ENCODE measurements at places on chromosomes 7 and 10.

DNA sequence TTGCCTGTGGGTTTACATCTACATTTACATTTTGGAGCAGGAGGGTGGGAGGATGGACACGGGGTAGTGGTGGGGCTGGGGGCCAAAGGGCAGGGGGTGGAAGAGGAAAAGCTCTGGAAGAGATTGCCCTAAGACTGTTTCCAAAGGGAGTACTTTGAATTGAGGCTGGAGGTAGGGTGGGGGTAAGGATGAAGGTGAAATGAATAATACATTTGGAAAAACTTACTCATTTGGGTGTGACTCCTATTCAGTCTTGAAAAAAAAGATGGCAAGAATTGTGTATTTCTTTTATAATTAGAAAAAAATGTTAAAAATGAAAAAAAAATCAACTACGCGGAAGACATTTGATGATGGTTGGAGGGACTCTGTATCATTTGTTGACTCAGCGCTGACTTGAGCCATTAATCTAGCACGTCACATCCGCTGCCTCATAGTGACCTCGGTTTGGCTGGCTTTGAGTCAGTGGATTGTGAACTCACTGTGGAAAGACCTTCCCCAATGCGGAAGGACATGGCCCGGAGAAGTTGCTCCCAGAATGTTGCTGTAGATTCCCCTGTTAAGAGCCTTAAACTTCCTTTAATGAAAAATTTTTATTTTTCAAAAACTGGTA lies 2.8 kb downstream of the FAM180A start:
- ATAC-seq: no peak

DNA sequence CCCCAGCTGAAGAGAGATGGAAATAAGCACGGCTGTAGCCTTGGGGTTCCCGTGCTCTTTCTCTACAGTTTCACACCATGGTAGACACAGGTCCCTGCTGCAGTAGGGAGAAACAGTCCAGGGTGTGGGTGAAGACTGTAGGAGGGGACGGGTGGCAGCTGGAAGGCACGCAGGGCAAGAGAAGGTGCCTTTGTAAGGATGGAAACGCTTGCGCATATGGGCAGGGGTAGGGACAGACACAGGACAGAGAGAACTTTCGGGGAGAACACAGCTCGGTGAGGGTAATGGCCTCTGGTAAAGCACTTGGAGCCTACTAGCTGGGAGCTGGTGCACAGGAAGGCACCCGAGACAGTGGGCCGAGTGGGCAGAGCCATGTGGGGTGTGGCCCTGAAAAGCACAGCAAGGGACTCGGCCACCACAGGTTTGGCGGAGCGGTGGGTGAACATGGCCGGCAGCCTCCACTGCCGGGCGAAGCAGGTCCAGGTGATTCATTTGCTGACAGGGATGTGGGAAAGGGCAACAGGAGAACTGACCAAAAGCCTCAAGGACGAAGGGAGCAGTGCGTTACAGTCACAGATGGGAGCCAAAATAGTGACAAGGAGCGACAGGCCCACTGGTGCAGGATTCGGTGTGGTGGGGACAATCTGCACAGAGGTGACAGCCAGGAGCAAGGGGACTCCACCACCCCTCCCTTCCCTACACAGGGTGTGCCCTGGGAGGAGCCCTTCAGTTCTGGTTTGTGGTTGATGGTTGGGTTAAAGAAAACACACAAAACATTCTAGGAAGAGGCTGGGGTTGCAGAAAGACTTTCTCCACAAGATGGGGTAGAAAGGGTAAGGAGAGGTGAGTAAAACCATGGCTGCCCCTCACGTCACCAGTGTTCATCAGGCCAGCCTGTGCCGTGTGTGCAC lies 97.1 kb downstream of the VOPP1 start:
- ATAC-seq: no peak

GRCh38 chr10:16777473-16778370 lies 39.5 kb downstream of the RSU1 start:
- no peak for ATAC-seq

DNA sequence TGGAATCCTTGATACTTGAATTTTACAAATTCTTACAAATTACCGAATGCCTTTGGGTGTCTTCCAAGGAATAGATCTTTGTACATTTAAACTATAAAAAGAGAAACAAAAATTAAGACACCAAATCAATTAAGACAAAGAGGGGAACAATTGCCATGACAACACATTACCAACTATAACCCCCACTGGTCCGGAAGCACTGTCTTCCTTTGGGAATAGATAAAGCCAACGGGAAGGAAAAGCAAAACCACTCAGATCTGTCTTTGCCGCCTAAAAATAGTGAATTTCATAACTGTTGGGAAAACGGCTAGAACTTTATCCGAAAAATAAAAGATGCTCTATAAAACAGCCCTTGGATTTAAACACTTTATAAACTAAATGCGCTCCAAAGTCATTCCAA lies 37.4 kb downstream of the GRB10 start:
- no peak for ATAC-seq

DNA sequence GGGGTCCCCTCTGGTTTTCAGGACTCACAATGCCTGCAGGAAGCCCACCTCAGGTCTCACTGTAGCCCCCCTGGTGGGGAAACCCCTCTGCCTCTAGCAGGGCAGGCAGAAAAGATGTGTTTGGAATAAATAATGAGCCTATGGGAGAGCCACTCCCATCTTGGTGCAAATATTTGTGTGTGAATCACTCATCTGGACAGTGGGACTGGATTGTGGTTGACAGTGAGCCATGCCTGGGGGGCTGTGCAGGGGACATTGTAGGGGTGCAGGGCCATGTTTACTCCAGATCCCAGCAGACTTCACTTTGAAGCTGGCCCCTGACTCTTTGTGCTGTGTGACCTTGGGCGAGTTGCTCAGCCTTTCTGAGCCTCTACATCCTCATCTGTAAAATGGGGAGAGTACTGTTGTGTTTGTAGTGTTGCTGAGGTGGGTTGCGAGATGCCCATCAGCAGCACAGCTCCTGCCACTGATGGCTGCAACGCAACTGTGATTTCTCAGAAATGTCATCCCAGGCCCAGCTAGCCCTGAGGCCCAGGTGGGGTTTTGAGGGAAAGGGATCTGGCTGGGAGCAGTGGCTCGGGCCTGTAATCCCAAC lies 20.7 kb downstream of the GTF2IRD1 start:
- no peak for ATAC-seq

DNA sequence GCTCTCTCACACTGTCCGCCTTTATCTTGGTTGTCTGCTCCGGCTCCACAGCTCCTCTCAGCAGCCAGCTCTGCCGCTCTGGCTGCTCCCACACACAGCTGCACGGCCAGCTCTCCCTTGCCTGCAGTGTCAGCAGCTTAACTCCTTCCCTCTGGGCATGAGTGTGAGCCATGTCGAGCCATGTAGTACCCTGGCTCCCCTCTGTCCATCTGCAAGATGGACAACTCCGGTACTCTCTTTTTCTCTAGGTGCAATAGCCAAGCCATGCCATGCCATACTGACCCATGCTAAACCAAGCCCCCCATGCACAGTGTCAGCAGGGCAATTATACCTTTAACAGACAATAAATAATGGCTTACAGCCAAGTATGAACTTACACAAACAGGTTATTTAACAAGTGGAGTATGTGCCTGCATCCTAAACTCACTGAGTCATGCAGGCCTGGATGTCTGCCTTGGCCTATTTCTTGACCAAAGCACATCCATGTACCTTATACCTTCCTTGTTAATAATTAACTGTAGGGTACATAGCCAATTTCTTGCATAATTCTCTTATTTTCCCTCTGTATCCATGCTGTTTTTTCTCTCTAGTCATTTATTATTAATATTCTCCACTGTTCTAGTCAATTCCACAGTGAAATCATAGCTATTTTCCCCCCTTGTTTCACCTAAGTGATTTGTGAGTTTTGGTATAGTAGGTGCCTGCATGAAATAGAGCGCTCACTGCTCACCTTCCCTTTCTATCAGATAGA lies 170.9 kb downstream of the CDK14 start:
- ATAC-seq: peak; percentile 95

Data from motor neuron (in vitro differentiated cells).